Activated T-helper 2 cell treated with anti-CD3 and anti-CD28 coated beads, Interferon-gamma antibody, Interleukin-2, Interleukin-4, amounts not matched to agents 10 μg/mL and 5 μg/mL and 100 μg/mL, durations not matched to agents 14 hours and 24 hours and 36 hours (primary cell): ENCODE measurements at places on chromosomes 1 and 21. TPM values are rescaled to one million over a fixed set of nuclear protein-coding genes. Genes with fewer than 3 reads are reported as not detected.

- H3K4me3 ChIP-seq: no peak overlapping the region
- H3K27ac ChIP-seq: no peak overlapping the region
- no peak for DNase-seq
- H3K4me1 ChIP-seq: no peaks in the 10 kb centered on the region
Measured at GRCh38 chr1:38418195-38419030, 371.8 kb upstream of the POU3F1 start.

Gene MSH4
- total RNA-seq: 0.60 and 0.62 TPM in 2 replicates

DNA sequence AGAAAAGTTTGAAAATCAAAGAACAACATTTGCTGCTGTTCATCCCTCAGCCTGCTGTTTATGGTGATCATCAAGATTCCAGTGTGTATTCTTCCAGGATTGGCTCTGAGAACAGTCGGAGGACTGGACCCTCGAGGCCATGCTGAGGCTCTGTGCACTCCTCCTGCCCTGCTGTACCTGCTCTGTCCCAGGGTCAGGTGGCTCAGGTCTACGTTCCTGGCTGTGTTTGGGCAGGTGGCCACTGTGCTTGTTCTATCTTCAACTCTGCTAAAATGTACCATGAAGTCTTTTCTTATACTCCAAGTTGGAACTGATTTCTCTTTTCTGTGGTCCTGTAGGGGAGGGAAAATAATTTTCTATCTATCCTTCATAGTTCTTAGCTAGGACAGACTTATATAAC lies 175.9 kb downstream of the RWDD3 start:
- H3K4me1 ChIP-seq: no peaks in the 10 kb centered on the region
- H3K36me3 ChIP-seq: no peaks in the 10 kb centered on the region
- no peak overlapping the region for H3K4me3 ChIP-seq
- DNase-seq: no peak

Gene MIXL1
- 0.39 TPM in 1 of 2 replicates, not detected in the other for total RNA-seq

Gene PODN
- not detected in 2 replicates for total RNA-seq

GRCh38 chr21:42252778-42253340 lies 33.9 kb downstream of the ABCG1 start:
- H3K36me3 ChIP-seq: no peaks in the 10 kb centered on the region
- peaks cover 4% of the 10 kb centered on the region for H3K27me3 ChIP-seq
- no peak for DNase-seq

Gene COL24A1
- not detected in 2 replicates for total RNA-seq
